ENCODE measurements at places on chromosomes 6 and 20.
A peak's percentile ranks its signal among the peaks of the same experiment; 100 is the strongest.

DNA sequence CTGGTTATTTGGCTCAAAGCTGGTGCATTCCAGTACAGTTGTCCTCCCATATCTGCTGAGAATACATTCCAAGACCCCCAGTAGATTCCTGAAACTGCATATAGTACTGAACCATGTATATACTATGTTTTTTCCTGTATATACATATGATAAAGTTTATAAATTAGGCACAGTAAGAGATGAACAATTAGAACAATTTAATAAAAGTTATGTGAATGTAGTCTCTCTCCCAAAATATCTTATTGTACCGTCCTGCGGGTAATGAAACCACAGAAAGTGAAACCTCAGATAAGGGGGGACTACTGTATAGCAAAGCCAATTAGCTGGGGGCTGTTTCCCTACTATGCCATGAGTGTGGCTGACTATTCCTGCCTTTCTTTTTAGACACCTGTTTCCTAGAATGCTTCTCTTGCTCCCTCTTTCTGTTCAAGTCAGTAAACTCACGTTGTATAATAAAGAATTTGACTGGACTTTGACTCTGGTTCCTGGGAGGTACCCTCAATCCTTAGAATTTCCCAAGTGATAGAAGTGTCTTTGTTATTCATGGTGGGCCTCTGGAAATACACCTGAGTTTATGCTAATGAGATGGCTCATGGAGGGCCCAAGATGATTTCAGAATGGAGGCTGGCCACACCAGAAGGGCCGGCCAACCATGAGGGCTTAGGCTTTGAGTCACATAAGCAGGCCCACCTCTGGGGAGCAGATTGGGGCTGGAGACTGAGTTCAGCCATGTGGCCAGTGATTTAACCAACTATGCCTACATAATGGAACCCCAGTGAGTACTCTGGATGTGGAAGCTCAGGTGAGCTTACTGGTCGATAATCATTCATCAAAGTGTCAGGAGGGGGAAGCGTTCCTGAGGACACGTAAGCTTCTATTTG, 689 bp upstream of the BLOC1S5 start:
- no peak for DNase-seq

DNA sequence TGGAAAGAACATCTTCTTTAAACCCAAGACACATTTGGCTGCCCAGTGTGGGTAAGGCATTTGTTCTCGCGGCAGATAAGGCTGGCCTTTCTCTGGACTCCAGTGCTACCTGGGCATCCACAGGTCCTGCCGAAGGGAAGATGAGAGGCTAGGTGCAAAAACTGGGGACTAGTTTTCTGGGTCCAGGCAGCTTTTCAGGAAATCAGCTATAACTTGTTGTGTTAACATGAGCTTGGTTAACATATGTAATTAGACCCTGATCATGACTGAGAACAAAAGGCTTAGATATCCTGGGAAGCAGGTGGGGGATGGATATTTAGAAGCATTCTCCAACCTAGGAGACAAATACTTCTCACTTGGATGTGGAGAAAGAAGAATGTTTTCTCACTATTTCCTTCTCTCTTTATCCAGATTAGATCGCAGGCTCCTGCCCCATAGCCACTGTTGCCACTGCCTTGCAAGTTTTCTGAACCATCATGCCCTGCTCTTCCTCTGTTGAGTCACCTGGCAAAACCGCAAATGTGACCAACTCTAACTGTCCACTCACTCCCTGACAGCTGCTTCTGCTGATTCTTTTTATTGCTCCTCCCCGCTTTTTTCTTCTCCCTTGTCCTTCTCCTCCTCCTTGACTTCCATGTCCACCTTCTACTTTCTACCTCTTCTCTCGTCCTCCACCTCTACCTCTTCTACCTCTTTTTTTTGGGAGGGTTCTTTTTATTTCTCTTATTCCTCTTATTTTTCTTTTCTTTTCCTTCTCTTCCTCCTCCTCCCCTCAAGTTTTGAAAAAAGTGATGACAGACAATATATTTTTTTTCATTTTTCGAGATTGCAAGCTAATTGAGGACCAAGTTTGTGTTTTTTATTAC, 258.1 kb downstream of the UTRN start:
- DNase-seq = no peak

- no peak for DNase-seq
Measured at GRCh38 chr6:20850686-20851416, 316.6 kb downstream of the CDKAL1 start.

DNA sequence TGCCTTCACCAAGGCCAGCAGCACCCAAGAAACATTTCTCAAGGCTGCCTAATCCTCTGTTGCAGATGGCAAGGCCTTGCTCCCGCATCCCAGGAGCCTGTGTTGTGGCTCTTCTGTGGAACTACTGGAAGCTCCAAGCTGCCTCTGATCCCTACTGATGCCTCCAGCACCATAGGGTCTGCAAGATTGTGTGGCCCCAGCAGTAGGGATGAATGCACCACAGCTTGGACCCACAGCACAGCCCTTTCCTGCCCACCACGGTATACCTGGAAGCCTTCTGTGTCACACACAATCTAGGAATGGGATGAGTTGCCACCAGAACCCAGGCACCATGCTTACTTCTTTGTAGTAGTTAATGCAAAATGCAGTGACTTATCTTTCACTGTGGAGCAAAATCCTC, 291.1 kb upstream of the FOXQ1 start:
- DNase-seq = no peak

- DNase-seq = no peak
Measured at GRCh38 chr6:53487080-53487479, 57.8 kb downstream of the GCLC start.

- no peak for DNase-seq
Measured at GRCh38 chr6:128347123-128347522, 173.3 kb downstream of the PTPRK start.

DNA sequence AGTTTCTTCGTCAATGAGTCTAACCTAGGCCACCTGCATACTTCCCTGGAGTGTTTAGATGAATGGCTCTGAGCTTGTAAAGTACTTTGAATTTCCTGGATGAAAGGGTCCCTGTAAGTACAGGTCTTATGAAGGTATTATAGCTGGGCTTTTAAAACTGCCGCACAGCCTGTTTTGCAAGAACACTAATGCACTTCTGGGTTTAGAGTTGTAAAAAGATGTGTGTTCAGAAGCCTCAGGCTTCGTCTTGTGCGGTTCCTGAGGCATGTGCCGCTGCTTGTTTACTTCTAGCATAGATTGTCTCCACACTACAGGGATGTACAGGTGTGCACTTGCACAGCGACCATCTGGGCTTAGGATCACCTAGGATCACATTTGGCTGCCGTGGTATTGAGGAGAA, 324.5 kb downstream of the SOX4 start:
- DNase-seq = no peak

- DNase-seq = peak; percentile 91
Measured at GRCh38 chr6:21587961-21588480, 5.5 kb upstream of the SOX4 start.

DNA sequence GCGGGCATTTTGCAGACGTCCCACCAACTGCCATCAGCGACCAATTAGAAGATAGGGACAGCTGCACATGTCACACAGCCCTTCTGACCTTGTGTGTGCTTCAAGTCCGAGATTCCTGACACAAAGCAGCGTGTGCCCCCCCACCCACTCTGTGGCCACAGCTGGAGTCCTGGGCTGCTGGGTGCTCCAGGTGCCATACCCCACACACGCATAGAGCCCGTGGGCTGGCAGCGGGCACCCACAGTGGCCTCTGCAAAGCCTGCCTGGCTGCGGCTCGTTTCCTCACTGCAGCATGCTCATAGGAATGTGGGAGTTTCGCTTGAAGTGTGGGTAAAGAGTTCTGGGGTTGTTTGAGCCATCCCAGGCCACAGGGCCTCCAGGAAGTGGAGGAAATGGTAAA, 2.5 kb upstream of the ADRM1 start:
- DNase-seq = no peak

DNA sequence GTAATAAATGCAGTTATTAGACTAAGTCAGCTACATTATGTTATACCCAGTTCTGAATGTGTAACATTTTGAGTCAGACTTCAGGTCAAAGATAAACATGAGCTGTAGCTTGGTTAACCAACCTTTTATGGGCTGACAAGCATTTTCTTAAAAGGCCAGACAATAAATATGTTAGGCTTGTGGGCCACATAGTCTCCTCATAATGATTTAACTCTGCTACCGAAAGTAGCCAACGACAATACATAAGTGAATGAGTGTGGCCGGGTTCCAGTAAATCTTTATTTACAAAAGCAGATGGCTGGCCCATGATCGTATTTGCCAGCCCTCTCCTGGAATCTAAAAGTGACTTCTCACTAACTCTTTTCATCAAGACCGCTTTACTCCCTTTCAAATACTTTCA, 49.9 kb downstream of the ATG5 start:
- no peak for DNase-seq

DNA sequence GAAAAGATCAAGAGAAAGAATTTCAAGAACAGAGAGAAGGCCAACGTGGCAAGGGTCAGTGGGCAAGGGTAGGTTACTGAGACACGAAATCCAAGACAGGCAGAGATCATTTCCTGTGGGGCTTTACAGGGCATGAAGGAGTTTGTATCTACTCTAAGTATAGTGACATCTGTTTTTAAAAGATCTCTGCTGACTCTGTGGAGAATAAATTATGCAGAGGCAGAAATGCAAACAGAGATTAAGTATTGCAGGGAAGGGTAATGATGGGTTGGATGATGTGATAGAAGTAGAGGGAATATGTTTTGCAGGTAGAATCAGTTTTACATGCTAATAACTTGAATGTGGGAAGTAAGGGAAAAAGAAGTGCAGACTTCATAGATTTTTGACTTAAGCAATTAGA, 243.5 kb downstream of the FRK start:
- no peak for DNase-seq

DNA sequence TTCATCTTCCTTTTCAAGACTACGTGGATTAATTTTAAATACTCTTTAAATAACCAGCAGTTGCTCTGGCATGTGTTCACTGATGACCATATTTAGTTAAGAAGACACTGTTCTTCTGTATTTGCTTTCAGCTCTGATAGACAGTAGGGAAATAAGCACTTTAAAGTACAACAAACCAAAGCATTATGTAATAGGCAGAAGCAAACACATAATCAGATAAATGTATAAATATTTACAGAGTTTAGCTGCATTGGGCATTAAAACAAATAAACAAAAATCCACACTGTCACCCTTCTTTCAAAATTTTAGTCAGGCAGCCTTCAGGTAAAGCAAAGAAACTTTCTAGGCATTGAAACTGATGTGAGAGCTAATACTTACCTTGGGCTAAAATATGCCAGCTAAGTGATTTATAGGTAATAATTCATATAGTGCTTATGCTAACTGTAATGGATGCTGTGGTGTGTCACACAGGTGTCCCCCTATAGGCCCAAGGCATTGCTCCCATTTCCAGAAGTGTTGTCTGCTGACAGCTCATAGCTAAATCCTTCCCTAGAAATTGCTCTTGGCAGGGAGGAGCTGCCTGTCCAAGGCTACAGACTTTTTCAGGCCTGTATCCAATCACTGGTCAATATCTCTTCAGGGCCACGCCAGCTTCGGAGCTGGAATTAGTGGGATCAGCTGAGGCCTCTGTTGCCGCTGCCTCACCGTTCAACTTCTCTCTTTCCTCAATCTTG, 111.5 kb upstream of the CITED2 start:
- DNase-seq = no peak

DNA sequence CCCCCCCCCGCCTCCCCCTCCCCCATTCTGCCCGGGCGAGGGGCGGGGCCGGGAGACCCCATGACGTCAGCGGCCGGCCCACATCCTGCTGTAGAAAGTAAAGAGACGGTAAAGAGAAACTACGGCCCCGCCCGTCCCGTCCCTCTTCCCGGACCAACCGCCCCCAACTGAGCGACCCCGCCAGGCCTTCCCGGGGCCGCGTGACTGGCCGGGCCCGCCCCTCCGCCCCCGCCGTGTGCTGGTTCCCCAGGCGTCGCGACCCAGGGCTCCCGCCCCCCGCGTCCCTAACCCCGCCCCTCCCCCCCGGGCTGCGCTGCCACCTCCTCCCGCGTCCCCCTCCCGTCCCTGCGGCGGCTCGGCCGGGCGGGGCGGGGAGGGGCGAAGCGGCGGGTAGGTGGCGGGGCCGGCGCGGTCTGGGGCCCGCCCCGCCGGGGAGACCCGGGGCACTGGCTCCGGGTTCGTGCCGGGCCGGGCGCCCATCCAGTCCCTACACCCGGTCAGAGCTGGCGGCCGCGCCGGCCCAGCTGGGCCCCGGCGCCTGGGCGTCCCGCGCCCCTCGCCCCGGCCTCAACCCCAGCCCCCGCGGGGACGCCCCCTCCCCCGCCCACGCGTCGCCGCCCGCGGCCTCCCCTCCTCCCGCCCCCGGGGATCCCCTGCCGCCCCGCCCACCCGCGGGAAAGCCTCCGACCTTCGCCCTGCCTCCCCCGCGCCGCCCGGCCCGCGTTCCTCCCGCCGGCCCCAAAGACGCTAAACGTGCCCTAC, 655 bp upstream of the HIVEP1 start:
- DNase-seq = peak; percentile 84

DNA sequence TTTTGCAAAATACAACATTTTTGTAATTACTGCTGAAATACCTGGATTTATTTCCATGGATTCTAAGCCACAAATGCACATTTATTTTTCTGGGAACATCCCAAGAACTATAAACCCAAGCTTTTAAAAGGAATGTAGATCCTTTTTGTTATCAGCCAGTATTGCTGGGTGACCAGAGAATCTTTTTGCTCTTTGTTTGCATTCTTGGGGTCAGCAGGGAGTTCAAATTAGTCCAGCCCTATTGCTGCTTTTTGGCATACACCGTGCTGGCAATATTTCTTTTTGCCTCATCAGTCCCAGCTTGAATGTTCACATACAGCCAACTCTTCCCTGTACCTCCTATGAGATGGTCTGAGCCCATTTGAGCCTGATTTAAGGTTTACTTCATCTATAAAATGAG, 155.2 kb upstream of the CNR1 start:
- DNase-seq = no peak

DNA sequence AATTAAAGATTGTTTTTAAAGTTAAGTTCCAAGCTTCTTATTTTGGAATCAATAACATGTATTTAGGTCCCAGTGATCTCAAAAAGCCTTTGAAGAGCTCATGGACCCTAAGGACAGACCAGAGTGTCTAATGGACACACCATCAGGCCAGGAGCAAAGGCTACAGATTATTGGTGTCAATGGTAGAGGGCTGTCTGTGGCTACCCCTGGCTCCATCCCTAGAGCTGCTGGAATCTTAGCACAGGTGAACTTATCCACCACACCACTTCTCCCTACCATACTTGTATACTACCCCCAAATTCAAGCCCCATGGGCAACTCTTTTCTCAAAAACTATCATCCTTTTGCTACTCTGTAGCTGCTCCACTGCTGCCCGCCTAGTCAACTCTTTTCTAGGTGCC, 79.4 kb upstream of the BEND6 start:
- DNase-seq = no peak

- DNase-seq = no peak
Measured at GRCh38 chr6:157440171-157440570, 59.2 kb downstream of the ZDHHC14 start.
